Fibroblast of pulmonary artery (primary cell): ENCODE measurements at places on chromosomes 5 and 9.

- no peak for DNase-seq
Measured at GRCh38 chr5:107971846-107972245, 301.1 kb upstream of the EFNA5 start.

DNA sequence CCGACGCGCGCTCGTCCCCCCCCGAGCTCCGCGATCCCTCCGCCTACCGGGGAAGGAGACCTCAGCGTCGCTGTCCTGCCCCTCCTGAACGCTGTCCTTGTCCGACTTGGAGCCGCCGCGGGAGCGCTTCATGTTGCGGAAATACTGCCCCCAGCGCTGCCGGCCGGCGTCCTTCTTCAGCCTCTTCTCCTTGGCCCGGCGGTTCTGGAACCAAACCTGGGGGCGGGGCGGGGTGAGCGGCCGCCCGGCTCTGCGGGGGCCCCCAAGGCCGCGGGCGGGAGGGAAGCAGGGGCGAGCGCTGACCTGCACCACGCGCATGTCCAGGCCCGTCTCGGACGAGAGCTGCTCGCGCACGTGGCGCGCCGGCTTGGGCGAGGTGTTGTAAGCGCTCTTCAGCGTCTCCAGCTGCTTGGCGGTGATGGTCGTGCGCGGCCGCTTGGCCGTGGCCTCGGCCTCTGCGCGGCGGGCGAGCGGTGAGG lies 6.3 kb downstream of the LHX3 start:
- DNase-seq, result peak; percentile 12

DNA sequence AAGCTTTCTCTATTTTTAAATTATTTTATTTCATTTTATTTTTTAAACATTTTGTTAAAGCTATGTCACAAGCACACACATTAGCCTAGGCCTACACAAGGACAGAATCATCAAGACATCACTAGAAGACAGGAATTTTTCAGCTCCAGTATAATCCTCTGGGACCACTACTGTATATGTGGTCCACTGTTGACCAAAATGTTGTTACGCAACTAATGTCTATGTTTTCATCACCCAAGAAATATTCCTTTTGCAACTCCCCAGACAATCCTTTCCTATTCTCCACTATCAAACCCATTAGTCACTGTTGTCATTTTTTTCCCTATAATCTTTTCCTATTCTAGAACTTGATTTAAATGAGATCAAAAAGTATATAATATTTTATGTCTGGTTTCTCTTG lies 2371.7 kb upstream of the C9orf72 start:
- peak; percentile 43 for DNase-seq

DNA sequence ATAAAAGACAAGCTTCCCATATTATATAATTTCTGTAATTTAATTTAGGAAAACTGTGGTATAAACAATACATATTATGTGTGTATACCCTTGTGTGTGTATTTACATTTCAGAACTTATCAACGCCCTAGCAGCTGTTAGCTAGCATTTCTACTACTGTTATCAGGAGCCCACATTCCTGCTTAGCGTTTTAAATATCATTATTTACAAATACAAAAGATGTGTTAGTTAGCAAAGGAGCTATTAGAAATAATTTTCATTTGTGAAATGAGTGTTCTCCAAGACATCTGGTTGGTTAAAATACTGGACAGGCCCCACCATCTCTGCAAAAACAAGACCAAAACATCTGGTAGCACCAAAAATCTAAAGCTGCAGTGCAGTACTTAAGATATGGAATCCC lies 48.0 kb downstream of the EPB41L4A start:
- DNase-seq, result no peak

DNA sequence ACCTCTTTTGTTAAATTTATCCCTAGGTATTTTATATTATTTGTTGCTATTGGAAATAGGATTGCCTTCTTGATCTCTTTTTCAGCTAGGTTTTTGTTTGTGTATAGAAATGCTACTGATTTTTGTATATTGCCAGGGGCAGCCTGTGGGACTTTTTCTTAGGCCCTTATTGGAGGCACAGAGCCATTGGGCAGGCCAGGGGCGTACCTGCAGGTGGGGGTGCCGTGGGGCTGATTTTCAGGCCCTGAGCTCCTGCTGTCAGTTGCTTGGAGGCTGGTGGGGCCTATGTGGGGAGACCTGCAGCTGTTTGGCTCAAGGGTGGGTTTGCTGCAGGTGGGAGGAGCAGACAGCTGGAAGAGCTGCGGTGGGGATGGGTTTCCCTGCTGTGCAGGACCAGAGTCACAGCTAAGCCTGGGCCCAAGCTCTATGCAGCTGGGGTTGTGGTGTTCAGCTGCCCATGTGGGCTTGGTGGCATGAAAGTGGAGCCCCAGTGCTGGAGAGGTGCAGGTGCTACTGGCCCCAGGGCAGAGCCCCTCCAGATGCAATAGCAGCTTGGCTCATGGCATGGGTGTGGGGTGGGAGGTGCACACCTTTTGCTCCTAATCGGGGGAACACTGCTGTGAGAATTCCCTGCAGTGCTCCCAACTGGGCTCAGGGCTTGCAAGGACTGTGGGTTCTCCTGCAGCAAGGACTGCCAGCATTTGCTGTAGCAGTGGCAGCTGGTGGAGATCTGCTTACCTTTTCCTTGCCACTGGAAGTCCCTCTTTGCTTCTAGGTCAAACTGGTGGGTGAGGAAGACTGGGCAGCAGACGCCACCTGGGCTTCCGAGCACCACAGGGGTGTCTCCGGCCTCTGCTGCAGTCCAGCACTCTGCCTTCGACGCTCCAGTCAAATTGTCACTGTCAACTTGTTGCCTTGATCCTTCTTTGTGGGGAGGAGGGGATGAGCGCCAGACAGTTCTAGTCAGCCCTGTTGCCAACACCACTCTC lies 7.6 kb upstream of the CLPTM1L start:
- DNase-seq, result no peak

DNA sequence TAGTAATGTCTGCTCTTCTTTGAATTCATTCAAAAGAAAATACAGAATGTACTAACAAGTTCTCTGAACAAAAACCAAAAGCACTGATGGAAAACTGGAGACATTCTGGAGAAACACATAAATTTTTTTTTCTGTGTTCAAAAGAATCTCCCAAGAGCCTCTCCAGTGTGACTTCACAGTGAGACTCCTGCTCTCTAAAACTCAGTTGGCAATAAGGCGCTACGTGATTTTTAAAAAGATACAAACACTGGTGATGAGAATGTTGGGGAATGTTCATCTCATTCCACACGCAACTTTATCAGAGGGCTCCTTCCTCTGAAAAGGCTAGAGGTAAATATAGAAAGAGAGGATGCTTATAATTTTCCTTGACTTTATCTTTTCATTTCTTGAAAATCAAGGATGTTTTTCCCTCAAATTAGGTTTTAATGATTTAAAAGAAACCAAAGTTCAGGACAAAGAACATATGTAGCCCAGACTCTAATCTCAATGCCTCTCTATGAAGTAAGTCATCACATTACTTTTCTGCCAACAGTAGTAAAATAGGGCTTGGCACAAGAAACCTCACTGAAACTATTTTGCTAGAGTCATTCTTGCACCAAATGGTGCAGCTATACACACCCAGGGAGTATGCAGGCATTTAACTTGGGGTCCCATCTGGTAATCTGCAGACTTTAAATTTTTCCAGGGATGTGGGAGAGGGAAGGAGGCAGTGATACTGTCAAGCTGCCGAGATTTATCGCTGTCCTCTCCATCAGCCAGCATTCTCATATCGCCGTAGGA lies 12.9 kb upstream of the AOPEP start:
- no peak for DNase-seq

GRCh38 chr9:87338088-87338989 lies 159.3 kb upstream of the DAPK1 start:
- no peak for DNase-seq

- peak; percentile 49 for DNase-seq
Measured at GRCh38 chr9:110340306-110340705, 2.6 kb upstream of the TXNDC8 start.

- no peak for DNase-seq
Measured at GRCh38 chr5:39513236-39513635, 88.5 kb upstream of the DAB2 start.

DNA sequence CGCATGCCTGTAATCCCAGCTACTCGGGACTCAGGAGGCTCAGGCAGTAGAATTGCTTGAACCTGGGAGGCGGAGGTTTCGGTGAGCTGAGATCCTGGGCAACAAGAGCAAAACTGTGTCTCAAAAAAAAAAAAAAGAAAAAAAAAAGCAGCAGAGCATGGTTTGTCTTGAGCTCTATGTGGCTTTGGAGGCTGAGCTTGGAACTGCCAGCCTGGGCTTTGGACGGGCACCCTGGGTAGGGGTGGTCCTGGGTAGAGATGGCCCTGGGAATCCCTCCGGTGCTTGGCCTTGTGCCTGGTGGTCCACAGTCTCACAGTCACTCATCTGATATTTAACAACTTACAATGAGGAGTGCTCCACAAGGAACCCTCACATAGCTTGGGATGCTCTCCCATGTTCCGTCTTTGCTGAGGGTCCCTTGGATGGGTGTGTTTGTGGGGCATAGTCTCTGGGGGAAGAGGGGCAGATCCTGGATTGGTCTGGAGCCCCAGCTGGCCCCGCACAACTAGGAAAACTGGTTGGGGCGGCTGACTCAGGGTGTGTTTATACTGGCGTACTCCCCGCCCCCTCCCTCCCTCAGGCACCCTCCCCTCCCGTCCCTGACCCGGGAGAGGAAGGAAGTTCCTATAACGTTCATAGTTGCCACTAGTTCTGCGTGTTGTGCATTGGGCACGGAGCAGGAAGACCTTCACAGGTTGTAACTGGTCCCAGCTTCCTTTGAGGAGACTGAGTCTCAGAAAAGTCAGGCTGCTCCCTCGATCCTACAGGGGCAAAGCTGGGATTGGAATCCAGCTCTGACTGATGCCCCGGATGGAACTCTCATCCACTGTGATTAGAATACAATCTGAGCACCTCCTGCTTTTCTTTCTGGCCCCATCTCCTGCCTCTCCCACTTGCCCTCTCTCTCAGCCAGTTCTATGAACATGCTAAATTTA lies 11.2 kb downstream of the IER5L start:
- DNase-seq, result peak; percentile 73

- no peak for DNase-seq
Measured at GRCh38 chr9:20532584-20532983, 89.7 kb downstream of the MLLT3 start.

- peak; percentile 65 for DNase-seq
Measured at GRCh38 chr5:150158170-150158949, 2.7 kb upstream of the PDGFRB start.

DNA sequence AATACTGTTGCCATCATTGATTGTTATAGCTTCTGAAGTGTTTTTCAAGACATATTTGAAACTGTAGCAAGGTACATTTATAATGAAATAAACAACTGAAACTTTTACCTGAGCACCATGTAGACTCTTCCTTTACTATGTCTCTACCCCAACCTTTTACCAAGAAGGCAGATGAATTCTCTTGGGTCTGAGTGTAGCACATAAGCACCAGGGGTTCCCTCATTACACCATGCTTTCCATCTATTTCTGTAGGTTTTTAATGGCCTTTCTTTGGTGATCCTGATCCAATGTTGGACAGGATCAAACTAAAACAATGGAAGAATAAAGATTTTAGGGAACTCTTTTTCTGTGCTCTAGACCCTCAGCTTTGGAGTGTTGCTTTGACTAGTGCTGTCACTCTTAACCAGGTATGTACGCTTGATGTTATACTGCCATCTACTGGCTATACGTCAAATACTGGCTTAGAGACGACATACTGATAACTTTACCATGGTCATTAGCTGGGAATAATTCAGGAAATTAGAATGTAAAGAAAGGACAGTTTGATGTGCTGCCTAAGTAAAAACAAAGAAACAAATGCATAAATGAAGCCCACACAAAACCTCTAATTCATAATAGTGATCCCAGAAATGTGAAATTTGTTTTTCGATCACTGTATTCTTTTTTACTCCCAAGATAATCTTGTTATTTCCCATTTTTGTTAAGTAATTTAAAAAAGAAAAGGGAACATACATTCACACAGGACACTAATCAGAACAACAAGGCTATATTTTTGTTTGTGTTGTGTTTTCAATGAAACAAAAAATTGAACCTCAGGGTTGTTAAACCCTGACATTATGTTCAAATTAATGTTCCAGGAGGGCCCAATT lies 30.7 kb downstream of the IFNW1 start:
- DNase-seq, result peak; percentile 88

GRCh38 chr9:84300271-84300670 lies 40.3 kb downstream of the SLC28A3 start:
- peak; percentile 54 for DNase-seq

- no peak for DNase-seq
Measured at GRCh38 chr9:115379719-115380118, 261.8 kb upstream of the TNC start.

DNA sequence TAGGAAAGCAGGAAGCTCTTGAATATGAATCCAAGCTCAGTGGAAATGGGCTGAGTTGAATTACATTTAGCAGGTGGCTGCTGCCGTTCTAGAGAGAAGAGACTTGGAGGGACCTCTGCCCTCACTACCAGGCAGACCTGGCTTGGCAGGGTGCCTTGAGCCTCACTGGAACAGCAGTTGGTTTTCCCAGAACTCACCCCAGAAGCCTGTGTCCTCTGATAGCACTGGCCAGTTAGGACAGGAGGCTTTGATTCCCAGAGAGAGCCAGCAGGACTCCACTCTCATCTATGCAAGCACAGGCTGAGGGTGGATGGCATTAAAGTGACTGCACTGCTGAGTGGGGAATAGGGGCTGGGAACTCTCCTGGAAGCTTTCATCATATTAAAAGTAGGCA lies 54.8 kb downstream of the PWWP2A start:
- no peak for DNase-seq

DNA sequence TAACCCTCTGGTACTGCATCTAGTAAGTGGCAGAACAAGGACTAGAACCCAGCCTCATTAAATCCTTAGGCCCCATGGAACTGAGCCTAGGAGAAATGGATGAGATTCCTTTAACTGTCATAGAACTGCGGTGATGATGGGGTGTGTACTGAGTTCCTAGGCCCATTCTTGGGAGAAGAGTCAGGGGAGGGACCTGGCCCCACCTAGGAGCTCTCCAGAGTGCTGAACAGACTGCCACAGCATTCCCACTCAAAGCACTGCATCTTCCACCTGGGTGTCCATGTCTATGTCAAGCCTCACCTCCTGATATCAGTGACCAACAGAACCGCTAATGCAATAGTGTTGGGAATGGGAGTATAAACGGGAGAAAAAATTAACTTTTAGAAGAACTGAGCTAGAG lies 36.6 kb downstream of the TTLL11 start:
- DNase-seq, result peak; percentile 18

GRCh38 chr9:129331493-129331765 lies 153.4 kb upstream of the IER5L start:
- no peak for DNase-seq

GRCh38 chr9:126146254-126147145 lies 180.1 kb upstream of the MVB12B start:
- no peak for DNase-seq
